H7 (cell line): ENCODE measurements at places on chromosomes 3 and 15.

GRCh38 chr3:72628065-72628464 is 220.2 kb downstream of the SHQ1 start:
- no peak for DNase-seq

GRCh38 chr15:85496551-85497171 is 116.3 kb downstream of the AKAP13 start:
- DNase-seq = no peak

- no peak for DNase-seq
These were observed 13.2 kb downstream of the GHRL start for GRCh38 chr3:10279384-10280176.

GRCh38 chr15:93165734-93166470 is 76.9 kb upstream of the RGMA start:
- no peak for DNase-seq

DNA sequence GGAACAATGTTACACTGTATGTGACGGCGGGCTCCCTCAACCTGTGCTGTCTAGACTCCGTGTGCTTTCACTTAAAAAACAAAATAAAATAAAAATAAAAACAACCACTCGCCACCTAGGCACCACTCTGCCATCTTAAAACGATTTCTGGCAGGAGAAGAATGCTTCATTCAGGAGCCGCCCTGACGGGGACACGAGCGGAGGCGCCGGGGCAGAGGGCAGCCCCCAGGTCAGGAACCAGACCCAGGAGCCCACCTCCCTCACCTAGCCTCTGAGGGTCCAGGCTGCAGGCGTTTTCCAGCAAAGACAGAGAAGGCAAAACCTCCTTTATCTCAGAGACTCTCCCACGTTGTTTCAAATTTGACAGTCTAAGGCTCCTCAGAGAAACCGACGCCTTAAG is 85.1 kb upstream of the SNRPA1 start:
- DNase-seq = no peak
